ENCODE measurements at places on chromosomes 3 and 15.

DNA sequence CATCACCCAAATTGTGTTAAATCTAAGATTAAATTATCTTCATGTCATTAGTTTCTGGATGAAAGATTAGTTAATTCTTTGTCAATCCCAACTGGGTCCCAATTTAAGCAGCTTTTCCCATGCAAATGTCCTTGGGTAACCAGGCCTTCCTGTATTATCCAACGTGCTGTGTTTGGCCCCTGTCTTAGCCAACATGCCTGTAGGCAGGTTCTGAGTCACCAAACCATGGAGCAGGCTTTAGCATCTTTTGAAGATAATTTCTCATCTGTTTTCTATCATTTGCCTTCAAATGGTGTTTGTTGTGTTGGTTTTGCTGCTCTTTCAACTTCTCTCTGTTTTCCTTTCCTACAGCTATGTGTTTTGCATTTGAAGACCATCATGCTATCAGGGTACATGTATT lies 216.2 kb downstream of the ITPR1 start:
- no peak for DNase-seq

GRCh38 chr3:52873433-52874159 lies 23.8 kb downstream of the STIMATE start:
- no peak for DNase-seq

DNA sequence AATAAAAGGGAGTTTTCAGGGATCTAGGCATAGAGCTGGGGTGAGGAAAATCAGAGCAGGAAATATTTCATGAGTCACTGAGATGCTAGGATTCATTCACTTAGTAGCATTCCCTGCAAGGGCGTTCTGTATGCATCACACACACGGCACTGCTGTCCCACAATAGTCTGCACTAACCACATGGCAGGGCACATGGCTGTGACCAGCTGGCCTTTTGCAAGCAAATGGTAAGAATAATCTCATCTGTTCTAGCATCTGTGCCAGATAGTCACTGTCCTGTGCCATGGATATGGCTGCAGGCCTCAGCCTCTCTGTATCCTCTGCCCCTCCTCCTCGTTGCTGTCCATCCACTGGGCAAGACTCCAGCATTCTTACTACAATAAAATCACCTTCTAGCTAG lies 37.8 kb downstream of the BOC start:
- DNase-seq: no peak

- no peak for DNase-seq
Measured at GRCh38 chr15:69729167-69729748, 276.6 kb downstream of the RPLP1 start.

GRCh38 chr15:36603987-36604386 lies 24.6 kb downstream of the CDIN1 start:
- DNase-seq: no peak

- no peak for DNase-seq
Measured at GRCh38 chr15:22799902-22800301, 13.5 kb downstream of the NIPA1 start.

All from SK-N-DZ (cell line).